Activated CD4-positive, CD25-positive, alpha-beta regulatory T cell treated with anti-CD3 and anti-CD28 coated beads, Interleukin-2, amount 50 U/mL, for 24 hours (primary cell): ENCODE measurements at places on chromosomes 5 and 9.

DNA sequence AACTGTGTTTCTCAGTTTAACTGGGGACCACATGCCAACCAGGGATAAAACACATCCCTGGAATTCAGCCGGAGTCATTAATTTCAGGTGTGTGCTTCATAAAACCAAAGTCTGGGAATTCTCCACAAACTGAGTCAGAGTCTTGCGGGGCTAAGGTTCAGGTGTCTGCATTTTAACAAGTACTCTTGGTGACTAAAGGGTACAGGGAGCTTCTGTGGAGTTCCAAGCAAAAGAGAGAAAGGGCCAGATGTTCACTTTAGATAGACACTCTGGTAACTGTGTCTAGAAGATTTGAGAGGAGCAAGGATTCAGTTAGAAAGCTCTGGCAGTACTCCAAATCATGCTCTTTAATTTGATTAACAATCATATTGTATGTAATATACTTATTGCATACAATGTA lies 4.0 kb downstream of the NADK2 start:
- ATAC-seq = no peak

DNA sequence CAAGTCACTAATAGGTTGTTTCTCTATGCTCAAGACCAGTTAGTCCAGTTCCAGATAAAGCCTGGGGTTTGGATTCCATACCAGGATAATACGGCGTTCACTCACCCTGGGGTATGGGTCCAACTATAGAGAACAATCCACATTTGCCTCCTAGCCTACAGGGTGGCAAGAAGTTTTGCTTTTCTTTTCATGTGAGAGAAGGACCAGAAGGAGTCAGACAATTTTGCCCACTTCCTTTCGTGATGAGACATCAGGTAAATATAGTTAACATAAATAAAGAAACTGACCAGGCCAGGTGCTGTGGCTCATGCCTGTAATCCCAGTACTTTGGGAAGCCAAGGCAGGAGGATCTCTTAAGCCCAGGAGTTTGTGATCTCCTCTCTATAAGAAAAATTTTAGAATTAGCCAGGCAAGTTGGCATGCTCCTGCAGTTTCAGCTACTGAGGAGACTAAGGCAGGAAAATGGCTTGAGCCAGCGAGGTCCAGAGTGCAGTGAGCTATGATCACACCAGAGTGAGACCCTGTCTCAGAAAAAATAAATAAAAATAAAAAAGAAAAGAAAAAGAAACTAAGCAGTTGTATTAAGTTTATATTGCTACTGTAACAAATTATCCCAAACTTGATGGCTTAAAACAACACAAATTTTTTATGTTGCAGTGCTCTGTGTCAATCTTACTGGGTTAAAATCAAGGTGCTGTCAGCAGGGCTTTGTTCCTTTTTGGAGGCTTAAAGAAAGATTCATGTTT lies 7.5 kb upstream of the REEP5 start:
- ATAC-seq = peak; percentile 77

DNA sequence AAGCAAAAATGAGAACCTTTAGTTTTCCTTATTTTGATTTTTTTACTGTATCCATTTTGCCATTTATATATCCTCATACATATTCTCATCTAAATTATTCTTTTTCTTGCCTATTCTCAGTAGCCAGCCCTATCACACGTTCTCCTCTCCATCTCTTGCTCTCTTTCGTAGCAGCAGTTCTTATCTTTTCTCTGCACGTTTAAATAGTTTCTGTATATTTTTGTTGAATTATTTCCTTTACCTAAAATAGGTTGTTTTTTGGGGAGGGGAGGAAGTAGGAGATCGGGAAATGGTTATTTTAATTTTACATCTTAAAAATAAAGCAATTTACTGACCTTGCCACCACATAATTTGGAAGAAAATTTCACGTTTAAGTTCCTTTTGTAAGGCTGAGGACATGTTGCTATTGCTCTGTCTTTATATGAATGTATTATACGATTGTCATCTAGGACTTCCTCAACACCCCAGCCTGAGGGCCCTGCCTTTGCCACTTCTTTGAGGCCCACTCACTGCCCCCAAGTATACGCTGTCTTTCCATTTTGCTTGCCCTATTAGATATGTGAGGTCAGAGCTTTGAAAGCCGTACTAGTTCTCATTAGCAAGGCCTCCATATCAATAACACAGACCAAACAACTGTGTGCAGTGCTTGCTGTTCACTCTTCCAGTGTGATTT lies 140.3 kb downstream of the GNAQ start:
- ATAC-seq = no peak

- no peak for ATAC-seq
Observed at GRCh38 chr9:114465417-114465816, 39.9 kb downstream of the WHRN start.

DNA sequence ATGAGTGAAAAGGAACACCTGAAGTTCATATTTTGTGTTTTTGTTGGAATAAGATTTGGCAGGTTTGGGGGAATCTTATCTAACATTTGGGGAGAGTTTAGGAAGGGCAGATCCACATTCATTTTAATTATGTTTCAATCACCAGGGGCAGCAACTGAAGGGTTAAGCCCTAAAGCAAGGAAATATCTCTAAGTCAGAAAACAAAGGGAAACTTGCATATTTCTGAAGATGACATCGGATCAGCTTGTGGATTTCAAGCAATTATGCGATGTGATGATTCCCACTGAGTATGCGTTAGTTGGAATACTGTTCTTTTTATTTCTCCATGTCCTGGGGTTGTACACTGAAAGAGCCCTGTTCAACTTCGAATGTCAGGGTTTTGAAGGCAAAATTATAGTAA lies 59.8 kb upstream of the NFIB start:
- ATAC-seq = no peak

DNA sequence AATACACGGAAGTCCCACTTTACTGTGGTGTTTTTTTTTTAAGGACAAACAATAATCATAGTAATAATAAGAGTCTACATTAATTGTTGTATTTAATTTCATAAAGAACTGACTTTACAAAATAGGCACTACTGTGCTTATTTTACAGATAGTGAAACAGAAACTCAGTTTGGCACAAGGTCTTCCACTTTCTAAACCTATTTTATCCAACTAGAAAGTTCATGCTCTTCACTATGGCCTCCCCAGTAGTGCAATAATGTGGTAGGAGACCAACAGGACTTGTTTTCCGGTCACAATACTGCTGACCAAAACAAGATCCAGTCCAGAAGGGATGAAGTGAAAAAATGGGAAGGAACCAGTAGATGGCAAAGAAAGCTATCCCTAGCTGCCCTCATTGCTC lies 531.6 kb downstream of the CAAP1 start:
- no peak for ATAC-seq

GRCh38 chr9:18863791-18864190 lies 169.2 kb downstream of the SAXO1 start:
- no peak for ATAC-seq

GRCh38 chr5:149887622-149888183 lies 56.9 kb downstream of the PDE6A start:
- no peak for ATAC-seq

- ATAC-seq = no peak
Observed at GRCh38 chr5:75622564-75622963, 11.3 kb downstream of the ANKDD1B start.

DNA sequence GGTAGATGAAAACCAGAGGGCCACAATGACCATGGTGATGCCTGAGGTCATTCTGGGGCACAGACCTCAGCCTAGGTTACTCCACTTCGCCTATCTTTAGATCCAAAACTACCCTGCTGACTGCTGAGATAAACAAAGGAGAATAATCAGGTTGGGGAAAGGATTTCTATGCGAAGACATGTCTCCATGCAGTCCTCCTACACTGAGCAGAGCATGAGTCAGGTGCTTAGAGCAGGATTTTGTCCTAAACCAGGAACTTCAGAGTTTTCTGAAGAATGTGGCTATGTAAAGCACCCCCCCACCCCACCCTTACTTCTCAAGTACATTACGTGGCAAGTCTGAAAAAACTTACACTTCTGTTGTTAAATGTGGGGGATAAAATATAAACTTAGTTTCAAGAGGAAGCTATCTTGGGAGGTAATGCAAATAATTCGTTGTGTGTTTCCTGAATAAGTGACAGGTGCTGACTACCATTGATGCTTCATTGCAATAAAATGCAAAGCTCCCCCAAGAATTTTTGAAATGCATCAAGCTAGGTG lies 19.4 kb downstream of the PDCD1LG2 start:
- no peak for ATAC-seq

- ATAC-seq = no peak
Observed at GRCh38 chr5:132762246-132763000, 14.6 kb downstream of the SEPTIN8 start.

- no peak for ATAC-seq
Observed at GRCh38 chr9:122036988-122037387, 56.1 kb downstream of the TTLL11 start.

DNA sequence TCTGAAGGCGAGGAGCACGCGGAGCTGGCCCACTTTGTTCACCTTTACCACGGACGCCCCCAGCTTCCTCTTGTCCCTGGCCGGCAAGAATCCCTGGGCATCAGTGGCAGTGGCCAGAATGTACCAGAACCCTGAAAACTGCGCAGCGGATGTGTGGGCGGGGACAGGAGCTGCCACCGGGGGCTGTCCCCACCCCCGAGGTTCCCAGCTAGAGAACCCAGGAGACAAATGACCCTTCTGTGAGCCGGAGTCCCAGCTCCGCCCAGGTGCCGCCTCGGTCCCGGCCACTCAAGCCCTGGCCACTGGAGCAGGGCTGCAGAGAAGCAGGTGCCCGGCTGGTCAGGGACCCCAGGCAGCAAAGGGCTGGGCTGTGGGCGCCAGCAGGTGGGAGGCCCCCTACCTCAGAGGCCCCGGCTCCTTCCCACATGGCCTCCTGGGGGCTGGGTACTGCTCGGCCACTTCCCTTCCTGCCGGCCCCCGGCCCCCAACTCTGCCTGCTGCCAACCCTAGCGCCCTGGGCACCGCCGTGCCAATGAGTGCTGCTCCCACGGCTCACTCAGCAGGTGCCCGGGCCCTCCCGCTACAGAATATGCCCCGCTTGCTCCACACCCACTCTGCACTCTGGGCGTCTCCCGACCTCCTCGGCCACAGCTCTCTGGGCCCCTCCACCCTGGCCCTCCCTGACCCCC lies 713 bp downstream of the LCN10 start:
- peak; percentile 53 for ATAC-seq

DNA sequence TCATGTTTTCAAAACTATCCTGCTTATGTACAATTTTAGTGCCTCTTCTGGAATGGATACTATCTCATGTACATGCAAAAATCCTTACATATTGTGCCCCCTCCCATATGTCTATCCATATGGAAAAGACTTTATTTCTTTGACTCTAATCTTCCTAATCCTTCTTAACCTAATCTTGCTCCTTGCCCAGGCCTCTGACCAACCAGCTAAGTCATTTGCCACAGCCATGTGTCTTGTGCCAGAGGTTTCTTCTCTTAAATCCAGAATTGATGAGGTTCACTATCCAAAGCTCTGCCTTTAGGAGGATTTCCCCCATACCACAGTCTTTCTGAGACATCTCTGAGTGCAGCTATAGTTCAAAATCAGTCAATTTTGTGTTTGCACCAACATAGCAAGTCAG lies 68.9 kb upstream of the RNF180 start:
- no peak for ATAC-seq

GRCh38 chr5:154265197-154265773 lies 74.8 kb downstream of the GALNT10 start:
- no peak for ATAC-seq

DNA sequence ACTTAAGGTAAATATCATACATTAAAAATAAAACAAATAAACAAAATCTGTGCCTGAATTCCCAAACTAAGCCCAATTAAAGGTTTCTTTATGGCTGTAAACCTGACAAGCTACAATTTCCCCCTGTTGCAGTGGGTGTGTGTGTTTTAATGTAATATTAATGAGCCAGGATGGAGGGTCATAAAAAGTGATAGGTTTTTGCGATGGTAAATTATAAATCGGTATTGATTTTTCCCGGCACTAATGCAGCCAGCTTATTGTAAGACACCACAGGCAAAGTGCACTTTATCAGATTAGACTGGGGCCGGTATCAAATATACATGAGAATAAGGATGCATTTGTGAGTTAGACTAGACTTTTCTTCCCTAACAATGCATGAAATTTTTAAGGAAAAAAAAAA lies 120.4 kb downstream of the EBF1 start:
- no peak for ATAC-seq

GRCh38 chr9:18531136-18532065 lies 57.4 kb downstream of the ADAMTSL1 start:
- no peak for ATAC-seq

DNA sequence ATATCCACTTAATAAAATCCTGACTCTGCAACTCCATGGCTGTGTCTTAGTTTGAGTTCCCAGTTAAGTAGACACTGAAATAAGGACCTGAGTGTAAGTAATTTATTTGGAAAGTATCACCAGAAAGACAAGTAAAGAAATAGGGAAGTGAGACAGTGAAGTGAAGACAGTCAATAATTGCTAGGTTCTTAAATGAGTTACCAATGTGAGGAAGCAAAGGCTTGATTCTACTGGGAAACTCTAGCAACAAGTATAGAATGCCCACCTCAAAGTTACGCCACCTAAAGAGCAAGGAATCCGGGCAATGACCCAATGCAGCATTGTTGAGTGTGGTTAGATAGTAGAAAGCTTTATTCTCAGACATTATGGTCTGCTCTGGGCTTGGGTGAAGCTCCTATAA lies 383.9 kb downstream of the TLR4 start:
- no peak for ATAC-seq

- ATAC-seq = no peak
Observed at GRCh38 chr9:81082221-81082620, 607.1 kb downstream of the TLE1 start.

DNA sequence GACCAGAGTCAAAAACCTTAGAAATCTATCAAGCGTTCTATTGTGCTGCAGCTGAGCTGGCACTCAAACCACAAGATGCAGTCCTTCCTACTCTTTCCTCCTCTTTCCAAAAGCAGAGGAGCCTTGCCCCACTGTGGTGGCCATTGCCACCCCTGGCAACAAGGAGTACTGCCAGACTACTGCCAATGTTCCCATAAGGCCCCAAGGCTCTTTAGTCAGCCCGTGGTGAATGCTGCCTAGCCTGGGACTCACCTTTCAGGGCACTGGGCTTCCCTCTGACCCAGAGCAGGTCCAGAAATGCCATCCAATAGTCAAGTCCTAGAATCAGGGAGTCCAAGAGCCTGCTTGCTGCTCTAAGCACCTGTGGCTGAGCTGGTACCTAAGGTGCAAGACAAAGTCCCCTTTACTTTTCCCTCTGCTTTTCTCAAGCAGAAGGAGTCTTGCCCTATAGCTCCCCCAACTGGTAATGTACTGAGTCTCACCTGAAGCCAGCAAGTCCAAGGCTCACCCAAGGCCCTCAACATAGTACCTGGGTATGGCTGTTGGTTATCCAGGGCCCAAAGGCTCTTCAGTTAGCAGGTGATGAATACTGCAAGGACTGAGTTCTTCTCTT lies 219.4 kb downstream of the ATPSCKMT start:
- no peak for ATAC-seq

DNA sequence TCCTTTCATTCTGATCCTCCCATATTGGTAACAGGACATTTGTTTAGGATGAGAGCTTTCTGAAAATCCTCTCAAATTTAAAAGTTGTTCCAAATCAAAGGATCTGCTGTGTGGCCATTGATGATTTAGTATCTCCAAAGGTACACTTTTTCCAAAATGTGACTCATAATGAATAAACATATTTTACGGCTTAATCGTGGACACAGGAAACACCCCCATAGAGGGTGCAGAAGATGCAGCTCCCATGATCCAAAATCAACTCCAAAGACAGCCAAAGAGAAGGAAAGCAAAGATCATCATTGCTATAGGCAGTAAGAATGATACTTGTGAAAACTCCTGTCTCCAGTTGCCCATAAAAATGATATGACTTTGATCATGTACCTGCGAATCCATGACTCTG lies 239.7 kb downstream of the PIK3R1 start:
- ATAC-seq = no peak
